ENCODE measurements at places on chromosomes 13 and 19.

DNA sequence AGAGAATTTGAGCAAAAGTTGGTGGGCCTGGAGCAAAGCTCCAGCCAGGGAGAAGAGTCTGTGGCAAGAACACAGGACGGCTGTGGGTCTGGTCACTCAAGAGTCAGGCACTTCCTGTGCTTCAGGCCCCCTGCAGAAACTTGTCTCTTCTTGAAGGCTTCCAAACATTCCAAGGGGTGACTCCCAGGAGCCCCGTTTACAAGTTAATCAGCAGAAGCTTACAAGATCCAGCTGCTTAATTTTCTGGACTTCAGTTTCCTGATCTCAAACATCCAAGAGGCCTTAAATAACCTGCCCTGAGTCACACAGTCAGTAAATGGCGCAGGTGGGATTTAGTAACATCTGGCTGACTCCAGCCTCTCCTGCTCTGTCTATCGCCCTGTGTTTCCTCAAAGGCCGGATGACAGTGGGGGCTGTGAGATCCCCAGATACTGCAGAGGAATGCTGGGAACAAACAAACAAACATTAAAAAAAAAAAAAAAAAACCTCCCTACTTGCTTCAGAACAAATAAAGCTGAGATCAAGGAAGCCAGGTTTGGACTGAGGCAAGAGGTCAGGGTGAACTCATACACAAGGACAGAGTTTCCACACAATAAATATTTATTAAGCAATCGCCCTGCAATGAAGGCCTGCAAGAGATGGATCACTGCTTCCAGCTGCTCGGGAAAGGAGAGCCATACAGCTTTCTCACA lies 175.4 kb upstream of the RFC3 start:
- peak; percentile 60 for DNase-seq

- no peak for DNase-seq
These were observed 199.2 kb downstream of the DLEU7 start for GRCh38 chr13:50644081-50644871.

- DNase-seq: no peak
These were observed 19.3 kb downstream of the AP1M1 start for GRCh38 chr19:16216744-16217670.

DNA sequence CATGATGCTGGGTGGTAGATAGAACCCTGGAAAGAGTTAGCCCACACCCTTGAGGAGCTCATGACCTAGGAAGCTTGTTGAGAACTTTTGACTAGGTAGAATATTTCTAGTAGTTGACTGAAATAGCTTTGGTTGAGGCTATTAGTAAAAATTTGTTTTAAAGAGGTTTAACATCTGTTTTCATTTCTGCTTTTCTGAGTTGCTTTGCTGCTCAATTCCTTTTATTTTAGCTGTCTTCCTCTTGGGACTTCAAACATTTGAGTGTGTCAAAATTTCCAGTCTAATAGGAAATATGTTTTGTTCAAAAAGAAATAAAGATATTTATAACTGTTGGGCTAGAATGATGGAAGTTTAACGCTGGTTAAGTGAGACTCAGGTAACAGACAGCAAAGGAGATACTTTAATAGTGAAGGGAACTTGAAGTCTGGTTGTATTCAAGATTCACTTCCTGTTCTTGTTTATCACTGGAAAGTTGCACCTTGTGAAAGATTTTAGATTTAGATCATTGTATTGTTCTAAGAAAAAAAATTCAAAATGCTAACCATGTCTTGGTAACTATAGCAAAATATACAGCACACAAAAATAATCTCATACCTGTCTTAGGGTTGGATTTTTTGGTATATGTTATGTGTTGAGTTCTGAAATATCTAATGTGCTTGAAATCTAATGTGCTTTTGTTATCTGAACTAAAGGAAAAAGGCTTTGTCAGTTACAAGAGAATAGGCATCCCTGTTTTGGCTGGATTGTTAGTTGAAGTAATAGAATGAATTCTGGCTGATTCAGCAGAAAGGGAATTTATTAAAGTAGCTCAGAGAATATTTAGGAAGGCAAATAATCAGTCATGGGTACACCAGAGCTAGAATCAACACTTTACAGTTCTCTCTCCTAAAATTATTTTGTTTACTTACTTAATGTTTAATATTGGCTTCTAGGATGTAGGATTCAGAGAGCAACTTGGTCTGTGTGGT lies 24.4 kb upstream of the GPR18 start:
- DNase-seq: no peak

- no peak for DNase-seq
These were observed 4.6 kb upstream of the NAA16 start for GRCh38 chr13:41306271-41307145.

DNA sequence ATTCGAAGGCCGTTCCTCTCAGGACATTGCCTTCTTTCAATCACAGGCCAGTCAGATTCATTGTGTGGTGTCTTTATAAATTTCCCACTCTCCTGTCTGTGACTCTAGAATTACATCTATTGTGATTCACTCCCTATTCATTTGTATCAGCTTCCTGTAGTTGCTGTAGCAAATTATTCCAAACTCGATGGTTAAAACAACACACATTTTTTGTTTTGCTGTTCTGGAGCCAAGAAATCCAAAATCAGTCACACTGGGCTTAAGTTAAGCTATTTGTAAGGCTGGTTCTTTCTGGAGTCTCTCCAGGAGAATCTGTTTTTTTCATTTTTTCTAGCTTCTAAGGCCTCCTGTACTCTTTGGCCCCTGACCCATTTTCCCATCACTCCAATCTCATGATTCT lies 1487.0 kb upstream of the SLC10A2 start:
- DNase-seq: no peak

DNA sequence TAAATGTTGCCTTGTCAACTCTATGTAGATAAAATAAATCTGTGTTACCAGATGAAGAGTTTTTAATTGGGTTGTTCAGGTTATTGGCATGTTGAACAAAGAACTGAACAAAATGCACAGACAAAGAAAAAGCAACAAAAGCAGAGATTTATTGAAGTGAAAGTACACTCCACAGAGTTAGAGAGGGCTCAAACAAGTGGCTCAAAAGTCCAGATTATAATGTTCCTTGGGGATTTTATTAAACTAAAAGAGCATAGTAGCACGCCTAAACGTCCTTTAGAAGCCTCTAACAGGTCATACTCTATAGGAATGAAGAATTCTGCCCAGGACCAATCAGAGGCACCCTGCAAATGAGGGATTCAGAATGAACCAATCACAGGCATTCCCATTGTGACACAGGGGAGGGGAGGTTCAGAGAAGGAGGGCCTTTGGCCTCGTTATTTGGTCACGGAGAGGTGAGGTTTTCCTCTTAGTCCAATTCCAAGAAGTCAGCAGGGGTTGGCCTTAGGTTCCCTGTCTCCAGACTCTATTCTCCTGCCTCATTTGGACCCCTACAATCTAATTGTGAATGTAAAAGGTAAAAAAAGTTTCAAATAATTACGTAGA lies 12.8 kb downstream of the PSMC4 start:
- DNase-seq: no peak

GRCh38 chr19:50330365-50331078 lies 1.3 kb upstream of the KCNC3 start:
- peak; percentile 76 for DNase-seq

- no peak for DNase-seq
These were observed 363.1 kb downstream of the EFNB2 start for GRCh38 chr13:106172176-106172905.

- no peak for DNase-seq
These were observed 31.6 kb upstream of the TFDP1 start for GRCh38 chr13:113552786-113553434.

GRCh38 chr13:113646921-113647340 lies 11.1 kb downstream of the ATP4B start:
- DNase-seq: no peak

DNA sequence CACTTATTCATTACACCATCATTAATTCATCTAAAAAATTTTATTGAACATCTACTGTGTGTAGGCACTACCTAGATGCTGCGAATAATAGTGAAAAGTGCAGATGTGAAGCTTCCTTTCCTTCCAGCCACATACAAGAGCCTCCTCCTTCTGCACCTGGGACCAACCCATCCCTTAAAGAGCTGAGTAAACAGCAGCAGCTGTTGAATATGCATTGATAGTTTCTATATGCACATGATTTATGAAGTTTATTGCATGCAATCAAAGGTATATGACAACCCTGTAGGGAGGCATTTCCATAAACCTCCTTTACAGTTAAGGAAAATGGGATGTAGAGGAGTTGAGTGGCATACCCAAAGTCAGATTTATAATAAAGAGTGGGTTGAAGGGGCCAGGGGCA lies 110.3 kb upstream of the IPO5 start:
- DNase-seq: no peak

GRCh38 chr13:65236841-65237418 lies 1993.2 kb downstream of the PCDH9 start:
- no peak for DNase-seq

- no peak for DNase-seq
These were observed 66.8 kb downstream of the FNDC3A start for GRCh38 chr13:49042476-49042875.

DNA sequence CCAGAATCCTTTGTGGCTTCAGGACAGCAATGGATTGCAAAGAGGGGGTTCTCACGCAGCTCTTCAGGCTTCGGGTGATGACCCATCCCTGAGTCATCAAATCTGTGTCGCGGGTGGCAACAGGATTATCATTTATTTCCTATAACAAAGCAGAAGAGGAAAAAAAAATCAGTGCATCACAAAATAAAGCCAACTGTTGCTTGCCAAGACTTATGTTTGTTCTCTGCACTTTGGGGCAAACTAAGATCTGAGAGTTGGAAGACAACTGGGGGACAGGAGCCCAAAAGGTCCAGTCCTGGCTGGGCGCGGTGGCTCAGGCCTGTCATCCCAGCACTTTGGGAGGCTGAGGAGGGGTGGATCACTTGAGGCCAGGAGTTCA lies 6.4 kb downstream of the GNA15 start:
- no peak for DNase-seq

- peak; percentile 40 for DNase-seq
These were observed 8.3 kb upstream of the CDC42EP5 start for GRCh38 chr19:54481326-54481930.

DNA sequence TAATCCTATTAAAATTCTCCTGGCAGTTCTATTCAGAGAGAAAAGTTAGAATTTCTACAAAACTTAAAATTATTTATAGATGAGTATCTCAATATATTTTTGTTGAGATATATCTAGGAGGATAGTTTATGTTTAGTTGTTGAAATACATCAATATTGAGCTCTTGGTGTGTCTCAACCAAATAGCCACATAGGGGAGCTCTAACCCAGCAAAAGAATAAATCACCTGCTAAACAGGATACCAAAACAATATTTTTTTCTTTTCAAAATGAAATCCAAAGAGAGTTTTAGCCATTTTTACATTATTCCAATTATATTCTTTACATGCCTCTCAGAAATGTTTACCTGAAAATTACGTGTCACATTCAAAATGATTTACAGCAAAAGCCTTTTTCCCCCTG lies 954.7 kb downstream of the SLITRK6 start:
- no peak for DNase-seq

- DNase-seq: no peak
These were observed 1.6 kb downstream of the RPL13A start for GRCh38 chr19:49488863-49489537.

- DNase-seq: no peak
These were observed 1.4 kb downstream of the CLEC4G start for GRCh38 chr19:7730286-7731217.

Data from right kidney (tissue), 9 donors.